ENCODE measurements at places on chromosomes 13 and 19. TPM values are rescaled to one million over a fixed set of nuclear protein-coding genes. Genes with fewer than 3 reads are reported as not detected.

Gene ZIC2
- not detected for total RNA-seq

Gene ZNF555
- 7.9 TPM for total RNA-seq

Gene LHB
- total RNA-seq: not detected

Gene NTF4
- total RNA-seq: not detected

Gene ZNF274
- total RNA-seq: 21.0 TPM

Gene GPR180
- total RNA-seq: 17.2 TPM

Gene TSSK6
- 1.0 TPM for total RNA-seq

Gene SELENOV
- not detected for total RNA-seq

Gene IZUMO1
- total RNA-seq: 0.50 TPM

Data from bladder microvascular endothelial cell (primary cell).